Activated naive CD8-positive, alpha-beta T cell treated with anti-CD3 and anti-CD28 coated beads, Interleukin-2, amount 50 U/mL, for 24 hours (primary cell): ENCODE measurements at places on chromosomes 16 and 17.

GRCh38 chr17:40490289-40490853 lies 11.1 kb downstream of the TNS4 start:
- H3K4me1 ChIP-seq, result peaks cover 49% of the 10 kb centered on the region
- DNase-seq, result no peak
- H3K4me3 ChIP-seq, result no peak overlapping the region
- H3K36me3 ChIP-seq, result no peaks in the 10 kb centered on the region
- no peaks in the 10 kb centered on the region for H3K27me3 ChIP-seq

- DNase-seq, result no peak
- H3K36me3 ChIP-seq, result no peaks in the 10 kb centered on the region
- no peaks in the 10 kb centered on the region for H3K4me1 ChIP-seq
- no peak overlapping the region for H3K4me3 ChIP-seq
- no peak overlapping the region for H3K27ac ChIP-seq
- peaks cover 5% of the 10 kb centered on the region for H3K27me3 ChIP-seq
These were observed 173.8 kb upstream of the CCL2 start for GRCh38 chr17:34081269-34081668.

GRCh38 chr16:68689921-68690320 lies 44.8 kb downstream of the CDH3 start:
- no peaks in the 10 kb centered on the region for H3K27me3 ChIP-seq
- H3K36me3 ChIP-seq, result no peaks in the 10 kb centered on the region
- no peak overlapping the region for H3K27ac ChIP-seq

DNA sequence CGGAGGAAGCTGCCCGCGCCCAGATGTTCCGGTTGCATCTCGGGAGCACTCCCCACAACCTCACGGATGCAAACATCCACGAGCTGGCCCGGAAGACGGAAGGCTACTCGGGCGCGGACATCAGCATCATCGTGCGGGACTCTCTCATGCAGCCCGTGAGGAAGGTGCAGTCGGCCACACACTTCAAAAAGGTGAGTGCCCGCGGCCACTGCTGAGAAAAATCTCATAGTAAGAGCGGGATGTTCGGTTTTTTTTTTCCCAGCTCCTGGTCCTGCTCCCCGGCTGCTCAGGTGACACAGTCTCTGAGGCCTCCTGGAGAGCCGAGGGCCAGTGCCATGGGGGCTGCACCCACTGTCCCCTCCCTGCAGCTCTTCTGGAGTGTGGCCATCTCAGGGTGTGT lies 9.3 kb downstream of the PDF start:
- no peaks in the 10 kb centered on the region for H3K27me3 ChIP-seq
- no peak for DNase-seq
- H3K36me3 ChIP-seq, result peaks cover 43% of the 10 kb centered on the region
- H3K4me1 ChIP-seq, result peaks cover 9% of the 10 kb centered on the region
- no peak overlapping the region for H3K4me3 ChIP-seq
- H3K27ac ChIP-seq, result peak overlapping the region; percentile 22

DNA sequence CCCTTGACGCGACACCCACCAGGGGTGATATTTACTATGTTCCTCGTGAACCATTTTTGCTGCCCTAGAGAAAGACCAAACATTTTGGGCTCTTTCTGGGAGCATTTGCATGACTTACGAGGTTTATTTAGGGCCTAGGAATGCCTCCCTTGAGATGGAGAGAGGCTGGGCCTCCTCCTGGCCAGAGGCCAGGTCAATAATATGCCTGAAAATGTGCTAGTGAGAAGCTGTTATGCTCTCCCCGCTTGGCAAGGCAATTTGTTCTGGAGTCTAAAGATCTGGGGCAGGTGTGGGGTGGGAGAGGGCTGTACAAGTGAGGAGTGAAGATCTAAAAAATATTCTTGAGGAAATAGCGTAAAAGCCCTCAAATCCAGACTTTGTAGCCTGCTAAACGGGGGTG lies 587.3 kb upstream of the CDH5 start:
- H3K27ac ChIP-seq, result no peak overlapping the region
- H3K36me3 ChIP-seq, result no peaks in the 10 kb centered on the region
- no peaks in the 10 kb centered on the region for H3K4me1 ChIP-seq
- no peak overlapping the region for H3K4me3 ChIP-seq

GRCh38 chr16:70467113-70467512 lies 12.7 kb downstream of the FCSK start:
- no peak overlapping the region for H3K4me3 ChIP-seq
- no peak overlapping the region for H3K27ac ChIP-seq
- no peaks in the 10 kb centered on the region for H3K27me3 ChIP-seq
- H3K4me1 ChIP-seq, result no peaks in the 10 kb centered on the region

- peak; percentile 94 for DNase-seq
- peak overlapping the region; percentile 87 for H3K27ac ChIP-seq
- no peaks in the 10 kb centered on the region for H3K27me3 ChIP-seq
- peak overlapping the region; percentile 90 for H3K4me3 ChIP-seq
These were observed 1.5 kb upstream of the ESRP2 start for GRCh38 chr16:68237243-68238028.

DNA sequence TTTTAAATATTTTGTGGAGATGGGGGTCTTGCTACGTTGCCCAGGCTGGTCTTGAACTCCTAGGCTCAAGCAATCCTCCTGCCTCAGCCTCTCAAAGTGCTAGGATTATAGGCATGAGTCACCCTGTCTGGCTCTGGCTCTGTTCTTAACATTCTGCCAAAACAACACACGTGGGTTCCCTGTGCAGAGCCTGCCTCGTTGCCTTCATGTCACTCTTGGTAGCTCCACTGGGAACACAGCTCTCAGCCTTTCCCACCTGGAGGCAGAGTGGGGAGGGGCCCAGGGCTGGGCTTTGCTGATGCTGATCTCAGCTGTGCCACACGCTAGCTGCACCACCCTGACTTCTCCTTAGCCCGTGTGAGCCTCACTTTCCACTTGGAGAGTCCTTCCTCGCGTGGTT lies 19.3 kb downstream of the CRISPLD2 start:
- DNase-seq, result no peak
- no peaks in the 10 kb centered on the region for H3K36me3 ChIP-seq
- H3K4me1 ChIP-seq, result no peaks in the 10 kb centered on the region
- H3K4me3 ChIP-seq, result no peak overlapping the region
- no peak overlapping the region for H3K27ac ChIP-seq
- H3K27me3 ChIP-seq, result peaks cover 21% of the 10 kb centered on the region

DNA sequence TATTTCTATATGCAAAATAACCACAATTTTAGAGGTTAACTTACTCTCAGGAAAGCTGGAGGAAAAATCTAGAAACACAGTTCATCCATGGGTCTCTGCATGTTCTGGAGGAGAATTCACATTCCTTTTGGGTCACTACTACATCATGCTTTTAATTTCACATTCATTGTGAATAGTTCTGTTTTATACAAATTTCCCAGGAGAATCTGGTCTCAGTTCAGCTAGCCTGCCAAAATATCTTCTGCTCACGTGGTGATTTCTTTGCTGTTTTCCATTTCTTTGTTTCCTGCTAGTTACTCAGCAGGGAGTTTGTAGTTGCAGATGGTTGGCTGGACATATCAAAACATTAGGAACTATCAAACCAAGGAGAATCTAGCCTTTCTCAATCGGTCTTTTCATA lies at the start of gene ABCA9:
Gene ABCA9, minus strand, starts transcription at position 106 of the 400 bp plus-strand sequence. CDS start 9,801 bp downstream, outside the sequence.
- no peaks in the 10 kb centered on the region for H3K36me3 ChIP-seq
- DNase-seq, result no peak

DNA sequence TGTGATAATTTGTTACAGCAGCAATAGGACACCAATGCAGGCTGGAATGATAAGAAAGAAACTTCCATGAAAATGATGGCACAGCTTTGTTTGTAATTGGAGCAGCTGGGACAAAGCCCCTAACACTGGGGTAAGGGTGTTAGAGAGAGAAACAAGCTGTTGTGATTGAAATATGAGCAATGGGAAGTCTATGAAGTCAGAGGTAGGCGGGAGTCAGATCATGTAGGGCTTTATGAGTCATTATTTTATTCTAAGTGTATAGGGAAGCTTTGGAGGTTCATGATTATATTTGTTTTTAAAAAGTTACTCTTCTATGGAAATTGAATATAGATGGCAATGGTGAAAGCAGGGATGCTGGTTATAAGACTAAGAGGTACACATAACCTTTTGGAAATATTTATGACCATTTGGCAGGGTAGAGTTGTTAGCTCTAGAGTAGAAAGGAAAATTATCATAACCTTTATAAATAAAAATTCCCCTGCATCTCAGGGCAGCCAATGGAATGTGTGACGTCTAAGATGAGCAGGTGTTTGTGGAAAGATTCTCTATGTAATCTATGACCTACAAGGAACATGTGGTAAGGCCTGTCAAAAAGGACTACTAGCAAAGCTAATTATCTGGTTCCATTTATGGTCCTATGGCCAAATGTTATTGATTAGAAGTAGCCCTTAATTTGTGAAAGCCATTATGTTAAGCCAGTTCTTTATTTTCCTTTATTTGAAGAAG lies 85.6 kb downstream of the KCNJ2 start:
- no peak overlapping the region for H3K4me3 ChIP-seq
- no peaks in the 10 kb centered on the region for H3K4me1 ChIP-seq
- DNase-seq, result no peak
- no peak overlapping the region for H3K27ac ChIP-seq
